ENCODE measurements at places on chromosomes 12 and 14.

GRCh38 chr12:47773062-47773857, at the start of gene SLC48A1:
SLC48A1 (plus strand) TSS chr12:47773238; CDS start chr12:47773305, 67 bp downstream.
- peak; percentile 85 for DNase-seq

DNA sequence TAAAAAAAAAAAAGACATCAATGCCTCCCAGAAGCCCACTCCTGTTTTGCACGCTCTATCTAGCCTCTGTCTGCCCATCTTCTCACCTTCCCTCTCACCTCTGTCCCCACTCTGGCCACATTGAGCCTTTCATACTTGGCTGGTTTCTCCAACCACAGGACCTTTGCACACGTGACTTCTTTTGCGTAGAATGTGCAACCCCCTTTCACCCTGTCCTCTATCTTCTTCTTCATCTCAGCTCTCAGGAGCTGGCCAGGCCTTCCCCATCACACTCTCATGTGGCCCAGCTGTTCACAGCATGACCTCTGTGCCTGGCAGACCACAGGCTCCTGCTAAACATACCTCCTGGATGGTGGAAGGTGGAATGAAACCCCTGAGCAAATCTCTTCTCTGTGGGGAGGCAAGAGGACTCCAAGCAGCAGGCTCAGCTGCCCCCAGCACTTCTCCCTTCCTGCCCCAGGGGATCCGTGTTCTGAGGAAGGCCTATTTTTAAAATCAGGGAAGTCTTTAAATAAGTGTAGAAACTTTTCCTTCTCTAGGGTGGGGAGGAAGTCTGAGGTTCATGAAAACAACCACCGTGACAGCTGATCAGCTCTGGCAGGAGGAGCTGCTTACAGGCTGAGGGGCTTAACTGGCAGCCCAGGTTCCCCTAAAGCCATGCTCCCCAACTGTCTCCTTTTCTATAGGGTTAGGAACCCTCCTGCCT, 11.6 kb downstream of the HVCN1 start:
- no peak for DNase-seq

- DNase-seq: no peak
Measured at GRCh38 chr14:64725261-64725815, 21.1 kb downstream of the PLEKHG3 start.

DNA sequence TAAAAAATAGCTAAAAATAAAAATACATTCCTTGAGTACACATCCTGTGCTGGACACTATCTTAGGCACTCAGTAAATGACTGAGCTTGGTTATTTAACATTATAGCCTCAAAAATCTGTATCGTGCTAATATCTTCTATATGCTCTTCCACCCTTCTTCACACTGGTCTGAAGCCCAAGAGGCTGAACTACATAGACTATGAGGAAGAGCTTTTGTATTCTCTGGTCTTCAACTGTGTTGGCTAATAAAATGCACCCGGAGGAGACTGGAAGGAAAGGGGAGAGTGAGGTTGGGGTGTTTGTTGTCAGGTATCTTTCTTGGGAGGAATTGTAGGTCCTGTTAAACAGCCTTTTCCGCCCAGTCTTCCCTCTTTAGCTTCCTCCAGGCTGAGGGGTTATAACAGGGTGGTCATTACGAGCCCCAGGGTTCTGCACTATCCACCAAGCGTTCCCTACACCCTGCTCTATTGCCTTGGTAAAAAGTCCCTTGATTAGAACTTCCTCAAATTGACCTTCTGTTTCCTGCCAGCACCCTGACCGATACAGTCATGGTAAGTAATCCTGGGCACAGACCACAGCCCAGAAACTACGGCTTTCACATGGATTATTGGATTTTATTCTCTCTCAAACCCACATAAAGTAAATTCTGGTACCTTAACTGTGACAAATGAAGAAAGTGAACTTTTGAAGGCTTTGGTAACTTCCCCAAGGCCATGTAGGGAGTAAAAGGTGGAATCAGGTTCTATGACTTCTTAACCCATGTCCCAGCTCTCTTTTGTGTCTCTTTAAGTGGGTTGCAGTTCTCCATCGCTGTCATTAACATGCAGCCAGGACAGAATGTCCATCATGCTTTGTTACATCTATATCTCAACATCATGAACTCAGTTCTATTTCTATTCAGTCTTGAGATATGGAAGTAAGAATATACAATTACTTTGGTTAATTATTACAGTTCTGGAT, 71.3 kb downstream of the PTHLH start:
- DNase-seq: no peak

DNA sequence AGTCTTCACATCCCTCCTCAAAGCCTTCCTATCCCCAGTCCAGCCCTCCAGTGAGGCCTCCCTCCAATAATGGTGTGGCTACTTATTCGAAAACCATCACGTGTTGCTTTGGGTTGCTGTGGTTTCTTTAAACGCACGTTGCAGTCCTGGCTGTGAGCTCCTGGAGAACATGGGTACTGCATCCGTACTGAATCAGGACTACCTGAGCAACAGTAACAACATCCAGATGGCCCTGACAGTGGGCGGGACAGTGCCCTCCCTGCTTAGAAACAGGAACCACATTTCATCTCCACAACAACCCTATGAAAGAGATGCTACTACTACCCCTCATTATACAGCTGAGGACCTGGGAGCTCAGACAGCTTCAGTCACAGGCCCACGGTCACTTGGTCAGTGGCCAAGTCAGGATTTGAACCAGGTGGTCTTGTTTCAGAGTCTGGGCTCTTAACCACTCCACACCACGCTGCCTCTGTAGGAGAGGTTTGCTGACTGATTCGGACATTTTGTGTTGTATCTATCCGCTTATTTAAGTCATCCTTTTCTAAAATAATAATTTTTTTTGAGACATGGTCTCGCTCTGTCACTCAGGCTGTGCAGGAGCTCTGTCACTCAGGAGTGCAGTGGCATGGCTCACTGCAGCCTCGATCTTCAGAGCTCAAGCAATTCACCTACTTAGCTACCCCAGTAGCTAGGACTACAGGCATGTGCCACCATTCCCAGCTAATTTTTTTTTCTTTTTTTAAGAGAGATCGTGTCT, 104.8 kb downstream of the DPF3 start:
- no peak for DNase-seq

DNA sequence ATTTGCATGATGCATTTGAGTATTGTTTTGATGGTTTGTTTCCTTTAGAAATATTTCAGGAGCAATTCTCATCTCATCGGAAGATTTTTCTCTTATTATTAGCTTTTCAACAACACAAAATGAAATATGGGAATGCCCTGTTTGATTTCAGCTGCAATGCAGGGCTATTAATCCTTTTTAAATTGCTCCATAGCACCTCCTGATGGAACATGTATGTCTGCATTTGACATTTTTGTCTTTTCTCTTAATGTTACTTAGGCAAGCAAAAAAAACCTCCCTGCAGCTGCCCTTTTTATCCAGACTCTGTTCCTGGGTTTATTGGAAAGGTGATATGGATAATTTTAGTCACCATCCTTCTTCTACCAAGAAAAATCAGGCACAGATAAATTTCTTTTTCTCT, 895.8 kb downstream of the RPS29 start:
- DNase-seq: no peak

GRCh38 chr12:91387461-91388134, 205.0 kb upstream of the DCN start:
- DNase-seq: no peak

DNA sequence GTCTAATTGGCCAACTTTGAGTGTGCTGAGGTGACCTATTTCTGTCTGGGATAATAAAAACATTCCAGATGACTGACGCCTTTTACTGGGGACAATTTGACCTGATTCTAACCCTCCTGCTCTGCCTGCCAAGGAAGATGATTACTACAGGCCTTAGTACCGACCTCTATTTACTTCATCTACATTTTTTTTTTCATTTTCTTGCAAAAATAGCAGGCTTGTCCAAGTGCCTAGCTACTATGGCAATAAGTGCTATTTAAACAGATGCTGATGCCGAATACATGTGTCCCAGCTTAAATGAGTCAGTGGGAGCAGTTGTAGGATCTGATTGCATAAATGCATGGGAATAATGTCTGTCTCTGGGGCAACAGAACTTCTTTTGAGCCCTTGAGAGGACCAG, 254.3 kb downstream of the RGS6 start:
- no peak for DNase-seq

GRCh38 chr14:68840454-68840853, 47.6 kb upstream of the ZFP36L1 start:
- DNase-seq: no peak

DNA sequence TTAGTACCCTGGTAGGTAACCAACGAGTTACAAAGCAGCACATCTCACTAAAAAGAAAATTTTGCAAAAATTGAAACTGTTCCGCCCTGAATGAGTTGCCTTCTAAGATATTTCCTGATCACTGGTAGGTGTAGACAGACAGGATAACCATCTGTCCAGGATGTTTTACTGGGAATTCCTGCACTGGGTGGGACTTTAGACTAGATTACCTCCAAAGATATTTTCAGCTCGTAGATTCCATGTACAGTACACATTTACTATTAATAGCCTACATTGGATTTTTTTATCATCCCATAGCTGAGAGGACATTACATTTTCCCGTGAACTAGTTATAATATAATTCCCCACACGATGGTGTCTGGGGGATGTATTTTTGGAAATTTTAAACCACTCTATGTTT, 139.6 kb downstream of the DYRK2 start:
- DNase-seq: no peak

GRCh38 chr12:4120316-4120917, 153.1 kb upstream of the CCND2 start:
- no peak for DNase-seq

- no peak for DNase-seq
Measured at GRCh38 chr12:19316425-19316824, 122.9 kb upstream of the AEBP2 start.

DNA sequence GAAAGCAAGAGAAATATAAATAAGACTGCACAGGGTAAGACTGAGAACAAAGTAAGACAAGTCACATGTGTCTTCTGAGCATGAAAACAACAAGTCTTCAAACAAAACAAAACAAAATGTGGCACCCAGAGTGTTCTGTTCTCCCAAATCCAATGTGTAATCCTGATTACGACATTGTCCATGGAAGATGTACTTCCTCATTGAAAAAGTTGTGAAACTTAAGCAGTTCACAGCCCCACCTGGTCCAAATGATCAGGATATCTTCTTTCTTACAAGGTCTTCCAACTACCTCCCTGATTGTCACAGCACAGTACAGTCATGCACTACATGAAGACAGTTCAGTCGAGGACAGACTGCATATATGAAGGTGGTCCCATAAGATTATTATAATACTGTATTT, 23.3 kb upstream of the NEK9 start:
- no peak for DNase-seq

DNA sequence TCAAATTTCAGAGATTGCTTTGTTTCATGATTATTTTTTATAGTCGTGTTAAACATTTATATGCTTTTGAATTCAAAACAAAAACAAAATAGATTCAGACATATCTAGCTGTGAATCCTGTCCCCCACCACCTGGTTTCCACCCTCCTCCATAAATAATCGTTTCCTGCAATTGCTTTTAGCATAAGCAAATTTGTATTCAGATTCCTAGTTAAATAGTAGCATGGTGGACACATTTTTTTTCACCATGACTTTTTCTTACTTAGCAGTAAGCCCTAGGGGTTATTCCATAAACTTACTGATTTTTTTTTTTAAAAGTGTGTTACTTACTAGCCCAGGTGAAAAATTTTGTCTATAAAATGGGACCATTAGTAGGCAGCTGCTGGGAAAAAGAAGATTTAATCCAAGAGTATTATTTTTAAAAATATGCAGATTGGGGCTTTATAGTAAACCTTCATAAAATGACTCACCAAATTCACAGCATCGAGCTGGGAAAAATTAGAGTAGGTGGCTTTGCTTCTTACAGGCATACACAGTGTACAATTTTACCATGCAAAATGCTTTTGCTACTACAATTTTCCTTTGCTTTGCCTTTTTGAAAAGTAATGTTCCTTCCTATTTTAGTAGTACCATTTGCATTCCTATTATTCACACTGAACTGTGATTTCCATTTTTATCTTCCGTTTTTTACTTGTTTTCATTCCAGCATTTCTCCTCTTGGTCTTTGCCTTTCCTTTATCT, 117.8 kb downstream of the BTG1 start:
- peak; percentile 14 for DNase-seq

DNA sequence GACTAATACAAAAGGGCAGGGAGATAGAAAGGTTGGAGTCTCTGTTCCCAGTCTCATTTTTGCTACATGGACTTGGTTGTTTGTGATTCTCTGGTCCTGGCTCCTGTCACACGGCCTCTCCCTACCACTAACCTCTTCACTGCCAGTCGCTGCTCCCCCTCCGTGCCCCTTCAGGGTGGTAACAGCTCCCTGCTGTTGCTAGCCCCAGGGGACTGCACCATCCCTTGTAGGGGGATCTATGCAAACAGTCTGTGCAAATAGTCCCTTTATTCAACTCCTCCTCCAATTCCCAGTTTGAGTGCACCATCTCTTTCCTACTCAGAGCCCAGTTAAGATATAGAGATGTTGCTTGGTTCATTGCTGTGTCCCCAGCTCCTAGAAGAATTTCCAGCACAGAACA, 51.1 kb downstream of the CCDC60 start:
- DNase-seq: peak; percentile 87

GRCh38 chr14:24399447-24399822, 632 bp downstream of the NYNRIN start:
- DNase-seq: no peak

DNA sequence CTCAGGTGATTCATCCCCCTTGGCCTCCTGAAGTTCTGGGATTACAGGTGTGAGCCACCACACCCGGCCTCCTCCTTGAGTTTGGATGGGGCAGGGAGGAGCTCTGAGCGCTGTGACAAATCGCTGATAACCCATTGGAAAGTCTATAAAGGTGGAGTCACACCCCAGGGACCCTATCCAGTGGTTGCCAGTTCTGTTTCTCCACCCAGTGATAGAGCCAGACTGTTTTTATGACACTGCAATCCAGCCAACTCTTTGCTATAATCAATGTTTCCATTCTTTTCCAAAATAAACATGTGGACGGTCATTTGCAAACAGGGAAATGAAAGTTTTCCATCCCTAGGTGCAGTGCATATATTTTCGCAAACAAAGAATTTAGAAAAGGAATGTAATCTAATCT, 142.0 kb upstream of the PELI2 start:
- DNase-seq: peak; percentile 16

DNA sequence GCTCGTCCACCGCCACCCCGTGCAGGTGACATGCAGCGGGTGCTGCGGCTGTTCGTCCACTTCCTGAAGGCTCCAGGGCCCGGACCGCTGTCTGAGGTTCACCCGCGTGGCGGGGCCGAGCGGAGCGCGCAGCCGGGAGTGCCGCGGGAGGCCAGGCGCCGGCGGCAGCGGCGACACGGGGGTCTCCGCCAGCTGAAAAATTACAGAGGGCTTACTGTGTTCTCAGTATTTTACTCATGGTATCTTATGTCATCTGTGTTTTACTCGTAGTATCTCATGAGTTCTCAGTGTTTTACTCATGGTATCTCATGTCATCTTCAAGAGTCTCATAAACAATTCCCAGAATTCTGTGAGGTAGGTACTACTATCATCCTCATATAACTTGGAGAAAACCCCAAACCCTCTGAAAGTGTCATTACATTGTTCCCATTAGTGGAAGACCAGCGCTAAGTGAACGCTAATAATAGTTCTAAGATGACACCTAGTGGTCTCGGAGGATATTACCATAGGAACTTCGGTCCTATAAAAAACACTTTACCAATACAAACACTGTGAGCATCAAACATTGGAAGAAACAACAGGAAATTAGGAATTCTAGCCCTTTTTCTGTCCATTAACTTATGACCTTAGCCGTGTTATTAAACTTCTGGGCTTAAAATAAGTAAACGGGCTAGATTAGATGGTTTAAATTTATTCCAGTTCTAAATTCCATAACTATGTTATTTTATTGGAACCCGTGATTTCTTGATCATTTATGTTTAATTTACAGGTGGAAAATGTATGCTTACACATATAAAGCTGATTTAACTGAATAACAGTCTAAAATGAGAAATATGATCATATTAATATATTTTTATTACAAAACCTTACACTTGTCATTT, 32.4 kb downstream of the AK7 start:
- DNase-seq: peak; percentile 63

Measured in NCI-H146 (cell line).